ENCODE measurements at places on chromosomes 6 and 20. TPM values are rescaled to one million over a fixed set of nuclear protein-coding genes. Genes with fewer than 3 reads are reported as not detected.

GRCh38 chr6:168575346-168576098 lies 134.5 kb downstream of the SMOC2 start:
- no peak for DNase-seq

- no peak for DNase-seq
These were observed 121.3 kb downstream of the TFAP2B start for GRCh38 chr6:50939931-50940330.

DNA sequence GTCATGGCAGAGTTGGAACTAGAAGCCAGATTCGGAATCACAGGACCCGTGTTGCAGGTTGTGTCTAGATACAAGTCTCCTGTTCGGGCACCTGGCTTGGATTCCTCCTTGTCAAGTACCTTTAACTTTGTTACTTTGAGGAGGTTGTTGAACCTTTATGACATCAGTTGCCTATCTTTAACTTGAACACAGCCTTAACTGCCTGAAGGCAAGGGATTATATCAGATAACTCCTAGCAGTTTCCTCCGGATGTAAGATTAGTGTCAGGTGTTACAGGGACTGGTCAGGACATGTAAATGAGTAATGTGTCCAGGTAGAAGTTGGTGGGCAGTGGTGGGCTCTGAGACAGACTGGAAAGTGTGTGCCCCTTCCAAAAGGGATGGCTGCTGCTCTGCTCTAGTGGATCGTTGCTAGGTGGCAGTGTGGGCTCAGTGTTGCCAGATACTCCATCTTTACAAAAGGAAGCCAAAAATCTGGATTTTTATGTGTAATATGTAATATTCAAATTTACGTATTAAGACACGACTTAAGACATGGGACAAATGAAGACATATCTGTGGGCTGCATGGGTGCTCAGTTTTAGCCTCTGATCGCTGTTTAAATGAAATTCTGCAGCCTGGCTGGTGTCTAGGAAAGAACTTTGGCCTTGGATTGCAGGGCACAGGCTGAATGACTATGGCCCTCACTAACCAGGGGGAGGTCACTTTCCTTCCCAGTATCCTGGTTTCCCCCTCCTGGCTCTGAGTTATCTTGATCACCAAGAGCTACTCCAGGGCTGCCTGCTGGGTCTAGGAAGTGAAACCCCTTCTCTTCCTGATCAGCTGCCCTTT lies 27.1 kb downstream of the CHMP4B start:
- DNase-seq = no peak

DNA sequence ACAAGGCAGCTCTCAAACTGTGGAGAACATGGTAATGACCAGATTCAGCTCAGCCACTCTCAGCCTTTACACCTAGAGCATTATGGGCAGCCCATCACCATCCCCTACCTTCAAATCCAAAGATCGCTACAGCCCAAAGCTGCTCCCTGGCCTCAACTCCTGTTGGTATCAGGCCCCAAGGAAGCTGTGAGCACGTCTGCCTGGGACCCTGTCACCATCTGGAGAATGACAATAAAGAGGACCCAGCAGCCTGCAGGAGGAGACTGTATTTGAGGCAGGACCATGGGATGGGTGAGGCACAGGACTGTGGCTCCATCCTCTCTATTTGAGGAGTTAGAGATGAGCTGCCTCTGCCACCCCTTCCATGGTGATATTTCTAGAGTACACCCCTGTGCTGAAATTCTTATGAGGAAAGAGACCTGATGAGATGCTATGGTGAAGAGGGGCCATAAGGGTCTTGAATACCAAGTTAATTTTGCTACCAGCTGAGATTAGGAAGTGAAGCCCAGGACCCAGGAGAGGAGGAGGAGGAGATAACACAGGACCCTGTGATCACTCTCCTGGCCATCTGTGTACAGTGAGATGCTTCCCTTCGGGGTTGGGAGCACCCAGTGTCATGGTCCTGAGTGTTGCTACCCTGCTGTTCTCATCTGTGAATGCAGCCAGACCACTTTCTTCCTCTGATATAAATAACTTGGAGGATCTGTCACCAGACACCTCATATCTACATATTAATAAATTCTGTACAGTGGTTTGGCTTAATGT lies 19.6 kb upstream of the MICB start:
- no peak for DNase-seq

GRCh38 chr20:51389543-51390264 lies 152.8 kb downstream of the NFATC2 start:
- DNase-seq = no peak

GRCh38 chr20:10837901-10838300 lies 164.1 kb upstream of the JAG1 start:
- DNase-seq = no peak

GRCh38 chr20:34012330-34012729 lies 18.6 kb downstream of the RALY start:
- DNase-seq = no peak

GRCh38 chr6:101818051-101818450 lies 424.5 kb downstream of the GRIK2 start:
- DNase-seq = no peak

DNA sequence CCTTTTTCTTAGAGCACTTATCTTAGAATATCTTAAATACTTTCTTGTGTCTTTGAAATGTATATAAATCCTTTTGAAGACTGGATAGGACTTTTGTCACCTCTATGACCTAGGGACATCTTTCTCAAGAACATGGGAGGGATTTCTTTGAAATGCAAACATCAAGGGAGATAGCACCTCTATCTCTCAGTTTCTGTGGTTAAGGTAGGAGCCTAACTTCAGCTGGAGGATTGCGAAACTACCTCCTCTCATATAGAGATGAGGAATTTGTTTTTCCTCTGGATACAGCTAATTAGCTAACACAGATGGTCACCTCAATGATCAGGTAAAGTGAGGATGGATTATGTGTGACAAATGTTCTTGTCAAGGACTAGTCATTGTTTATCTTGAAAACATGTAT lies 631.3 kb upstream of the IMPG1 start:
- no peak for DNase-seq

The C20orf144 gene
- not detected for total RNA-seq

GRCh38 chr6:136772685-136773472 lies 19.4 kb downstream of the MAP3K5 start:
- DNase-seq = no peak

DNA sequence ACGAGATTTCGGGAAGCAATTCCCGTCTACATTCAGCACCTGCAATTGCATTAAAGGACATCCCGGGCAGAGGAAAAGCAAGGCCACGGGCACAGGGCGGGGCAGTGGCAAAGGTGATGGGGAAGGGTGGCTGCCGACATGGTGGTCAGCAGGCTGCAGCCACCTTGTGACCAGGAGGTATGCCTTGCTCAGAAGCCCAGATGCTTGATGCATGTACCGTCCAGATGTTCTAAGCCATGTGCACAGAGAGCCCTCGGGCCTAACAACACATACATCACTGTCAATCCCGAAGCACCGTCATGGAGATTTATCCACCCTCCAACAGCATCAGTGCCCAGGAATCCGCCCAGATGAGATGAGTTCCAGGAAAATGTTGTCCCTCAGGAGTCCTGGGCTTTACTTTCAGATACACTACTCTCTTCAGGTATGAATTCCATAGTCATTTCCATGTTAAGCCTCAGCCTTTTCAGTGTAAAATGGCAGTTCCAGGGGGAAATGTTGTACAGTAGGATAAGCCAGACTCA lies 77.8 kb upstream of the FRMD1 start:
- DNase-seq = no peak

- DNase-seq = no peak
These were observed 98.3 kb downstream of the RAMACL start for GRCh38 chr6:166488076-166488685.

- DNase-seq = no peak
These were observed 39.1 kb upstream of the GLP1R start for GRCh38 chr6:39009476-39009875.

The SAMHD1 gene
- 23.9 TPM for total RNA-seq

DNA sequence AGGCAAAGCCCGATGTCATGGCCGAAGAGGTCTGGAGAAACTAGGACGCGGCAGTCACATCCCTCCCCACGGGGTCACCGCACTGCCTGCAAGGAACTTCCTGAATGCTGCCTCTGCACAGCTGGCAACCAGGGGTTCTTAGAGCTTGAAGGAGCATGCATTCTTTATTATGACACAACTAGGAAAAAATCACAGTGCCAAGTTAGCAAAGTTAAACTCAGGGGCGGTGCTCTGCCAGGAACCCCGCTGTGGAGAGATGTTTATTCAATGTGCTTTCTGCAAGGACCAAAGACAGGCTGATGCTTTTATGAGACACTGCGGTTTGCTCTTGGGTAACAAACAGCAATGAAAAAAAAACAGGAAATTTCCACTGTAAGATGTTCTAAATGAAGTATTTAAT lies 287.3 kb upstream of the FOXQ1 start:
- peak; percentile 96 for DNase-seq

The SLC2A10 gene
- 3.9 TPM for total RNA-seq

All from H4 (cell line).